ENCODE measurements at places on chromosomes 4 and X.

GRCh38 chrX:153502796-153503195 lies 8.0 kb downstream of the BGN start:
- H3K4me3 ChIP-seq: no peak overlapping the region
- DNase-seq: no peak
- H3K36me3 ChIP-seq: no peaks in the 10 kb centered on the region
- H3K27ac ChIP-seq: no peak overlapping the region

- no peaks in the 10 kb centered on the region for H3K36me3 ChIP-seq
- H3K27ac ChIP-seq: peak overlapping the region; percentile 59
- no peaks in the 10 kb centered on the region for H3K27me3 ChIP-seq
- DNase-seq: no peak
- H3K4me3 ChIP-seq: no peak overlapping the region
Measured at GRCh38 chrX:109350551-109350950, 131.3 kb downstream of the GUCY2F start.

GRCh38 chrX:14590693-14591424 lies 61.5 kb downstream of the GLRA2 start:
- no peak overlapping the region for H3K4me3 ChIP-seq
- DNase-seq: no peak
- H3K27ac ChIP-seq: no peak overlapping the region

- DNase-seq: no peak
- no peaks in the 10 kb centered on the region for H3K36me3 ChIP-seq
- H3K27ac ChIP-seq: no peak overlapping the region
- H3K27me3 ChIP-seq: no peaks in the 10 kb centered on the region
- no peaks in the 10 kb centered on the region for H3K4me1 ChIP-seq
- H3K4me3 ChIP-seq: no peak overlapping the region
Measured at GRCh38 chr4:96103086-96103485, 263.2 kb downstream of the PDHA2 start.

DNA sequence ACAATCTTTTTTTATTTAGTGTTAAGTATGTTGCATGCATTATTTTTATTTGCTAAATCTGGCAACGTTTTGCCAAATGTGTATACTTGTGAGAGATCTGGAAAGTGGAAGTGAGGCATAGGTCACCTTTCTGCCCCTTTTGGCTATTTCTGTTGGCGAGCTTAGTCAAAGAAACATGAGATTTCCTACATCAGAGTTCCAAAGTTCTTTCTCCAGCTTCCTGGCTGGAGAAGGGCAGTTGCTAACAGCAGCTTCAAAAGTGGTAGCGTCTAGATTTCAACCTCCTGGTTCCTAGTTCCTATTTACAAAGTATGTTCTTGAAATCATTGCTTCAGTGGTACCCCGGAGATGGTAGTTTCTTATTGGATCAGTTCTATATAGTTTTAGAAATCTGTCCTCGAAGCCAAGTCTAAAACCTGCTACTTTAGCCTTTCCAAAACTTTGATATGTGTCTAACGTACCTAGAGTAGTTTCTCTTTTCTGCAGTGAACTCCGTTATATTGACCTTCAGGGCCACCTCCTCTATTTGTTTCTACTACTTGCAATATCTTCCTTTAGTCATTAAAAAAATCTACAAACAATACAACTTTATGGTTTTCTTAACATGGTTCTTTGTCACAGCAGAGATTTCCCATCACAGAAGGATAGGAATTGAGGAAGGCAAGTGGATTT lies 455.8 kb upstream of the FTHL17 start:
- no peak overlapping the region for H3K27ac ChIP-seq
- H3K36me3 ChIP-seq: no peaks in the 10 kb centered on the region
- H3K27me3 ChIP-seq: no peaks in the 10 kb centered on the region

DNA sequence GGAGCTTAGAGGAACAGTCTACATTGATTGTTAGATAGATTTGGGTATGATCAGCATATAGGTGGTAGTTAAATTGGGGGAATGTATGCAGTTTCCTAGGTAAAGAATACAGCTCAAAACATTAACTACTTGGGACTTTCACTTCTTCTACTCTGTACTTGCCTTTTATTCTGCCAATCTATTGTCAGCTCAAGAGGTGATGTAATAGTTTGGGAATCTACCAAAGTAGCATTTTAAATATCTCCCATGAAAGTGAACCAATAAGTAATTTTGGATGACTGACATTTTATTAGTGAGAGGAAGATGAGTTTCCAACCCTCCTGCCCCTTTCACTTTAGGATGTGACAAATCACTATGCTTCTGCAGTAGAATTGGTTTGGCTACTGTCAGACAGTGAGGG lies 43.4 kb downstream of the NUDT6 start:
- H3K4me1 ChIP-seq: no peaks in the 10 kb centered on the region
- H3K36me3 ChIP-seq: peaks cover 11% of the 10 kb centered on the region
- no peak for DNase-seq
- H3K27me3 ChIP-seq: peaks cover 13% of the 10 kb centered on the region
- H3K4me3 ChIP-seq: no peak overlapping the region

GRCh38 chr4:48033825-48034413 lies 17.3 kb downstream of the NIPAL1 start:
- H3K4me3 ChIP-seq: no peak overlapping the region
- peak; percentile 75 for DNase-seq
- peaks cover 46% of the 10 kb centered on the region for H3K4me1 ChIP-seq
- peak overlapping the region; percentile 23 for H3K27ac ChIP-seq

DNA sequence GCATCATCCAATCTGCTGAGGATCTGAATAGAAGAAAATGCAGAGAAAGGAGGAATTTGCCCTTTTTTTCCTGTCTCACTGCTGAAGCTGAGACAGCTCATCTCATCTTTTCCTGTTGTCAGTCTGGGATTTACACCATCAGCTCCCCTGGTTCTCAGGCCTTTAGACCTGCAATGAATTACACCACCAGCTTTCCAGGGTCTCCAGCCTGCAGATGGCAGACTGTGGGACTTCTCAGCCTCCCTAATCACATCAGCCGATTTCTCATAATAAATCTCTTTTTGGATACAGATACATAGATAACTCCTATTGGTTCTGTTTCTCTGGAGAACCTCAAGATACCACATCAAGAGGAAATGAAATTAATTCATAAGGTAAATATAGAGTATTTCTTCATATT lies 134.6 kb upstream of the MAB21L2 start:
- no peaks in the 10 kb centered on the region for H3K4me1 ChIP-seq
- H3K36me3 ChIP-seq: no peaks in the 10 kb centered on the region
- no peak for DNase-seq
- no peaks in the 10 kb centered on the region for H3K27me3 ChIP-seq
- no peak overlapping the region for H3K27ac ChIP-seq

GRCh38 chrX:13377550-13377934 lies 57.7 kb upstream of the ATXN3L start:
- H3K27ac ChIP-seq: no peak overlapping the region
- H3K36me3 ChIP-seq: no peaks in the 10 kb centered on the region
- H3K27me3 ChIP-seq: no peaks in the 10 kb centered on the region

DNA sequence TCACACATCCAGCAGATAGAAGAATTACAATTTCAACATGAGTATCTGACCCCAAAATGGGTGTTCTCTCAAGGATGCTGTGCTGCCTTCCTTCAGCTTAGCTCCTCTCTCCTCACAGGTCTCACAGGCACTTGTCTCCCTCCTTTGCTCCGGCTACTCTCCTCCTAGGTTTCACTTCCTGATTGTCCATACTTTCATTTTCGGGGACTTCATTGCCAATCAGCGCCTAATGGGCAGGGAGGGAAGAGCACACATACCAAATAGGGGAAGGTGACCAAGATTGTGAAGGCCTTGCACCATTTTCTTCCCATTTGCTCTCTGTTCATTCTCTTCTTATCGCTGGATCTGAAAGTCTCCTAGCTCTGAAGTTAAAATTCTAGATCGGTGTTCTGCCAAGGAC lies 125.4 kb upstream of the EOLA2 start:
- H3K36me3 ChIP-seq: no peaks in the 10 kb centered on the region
- H3K4me3 ChIP-seq: no peak overlapping the region
- H3K27ac ChIP-seq: no peak overlapping the region
- DNase-seq: no peak
- no peaks in the 10 kb centered on the region for H3K27me3 ChIP-seq

All from naive B cell (primary cell).